Karpas-422 (cell line): ENCODE measurements at places on chromosomes 1 and 21. TPM values are rescaled to one million over a fixed set of nuclear protein-coding genes. Genes with fewer than 3 reads are reported as not detected.

DNA sequence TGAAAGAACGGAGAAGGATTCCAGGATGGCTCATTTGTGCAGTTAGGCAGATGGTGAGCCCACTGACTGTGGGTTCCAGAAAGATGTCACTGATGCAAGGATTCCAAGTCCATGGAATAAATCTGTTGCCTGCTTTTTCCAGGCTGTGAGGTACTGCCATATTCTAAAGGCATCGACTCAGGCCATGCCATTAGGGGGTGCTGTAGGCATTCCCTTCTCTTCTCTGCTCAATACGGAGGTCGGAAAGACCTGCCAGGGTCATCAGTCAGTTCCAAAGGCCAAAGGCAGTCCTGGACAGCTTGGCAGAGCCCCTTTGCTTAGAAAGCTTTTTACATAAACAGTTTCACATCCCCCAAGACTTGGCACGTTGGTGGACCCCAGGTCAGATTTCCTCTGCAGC is 31.7 kb upstream of the TMEM125 start:
- DNase-seq: peak; percentile 84
- no peaks in the 10 kb centered on the region for H3K27me3 ChIP-seq
- H3K27ac ChIP-seq: no peak overlapping the region
- H3K4me1 ChIP-seq: peaks cover 23% of the 10 kb centered on the region

DNA sequence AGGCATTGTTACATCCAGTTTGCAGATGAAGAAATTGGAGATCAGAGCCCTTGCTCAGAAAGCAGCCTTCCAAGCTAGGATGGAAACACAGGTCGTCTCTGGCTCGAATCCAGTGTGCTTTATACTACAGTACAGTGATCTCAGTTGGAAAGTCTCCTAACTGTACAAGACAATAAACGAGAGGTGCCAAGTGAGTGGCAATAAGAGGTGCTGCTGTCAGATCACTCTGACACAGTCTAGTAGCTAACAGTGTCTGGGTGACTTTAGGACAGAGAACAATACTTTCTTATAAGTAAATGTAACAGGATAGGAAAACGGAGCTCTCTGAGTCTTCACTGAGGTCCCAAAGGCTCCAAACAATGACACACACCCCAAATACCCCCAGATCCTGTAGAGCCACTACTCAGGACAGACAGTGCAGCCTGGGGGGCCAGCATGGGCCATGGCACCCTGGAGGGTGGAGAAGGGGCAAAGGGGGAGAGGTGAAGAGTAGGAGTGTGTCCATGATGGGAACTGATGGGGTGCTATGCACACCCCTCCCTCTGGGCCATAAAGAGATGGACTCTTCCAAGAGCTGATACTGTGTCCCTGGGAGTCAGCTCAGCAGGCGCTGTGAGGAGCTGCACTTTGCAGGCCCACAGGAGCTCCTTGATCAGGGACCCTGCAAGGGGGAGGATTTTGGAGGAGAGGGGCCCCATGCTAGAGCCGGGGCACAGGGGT is 3.3 kb downstream of the SH3BGR start:
- H3K4me3 ChIP-seq: no peak overlapping the region
- peaks cover 8% of the 10 kb centered on the region for H3K4me1 ChIP-seq
- no peak for DNase-seq
- H3K27me3 ChIP-seq: 0 out of 2 replicates have a peak, but pooled peaks cover 3% of the 10 kb centered on the region

- H3K27me3 ChIP-seq: no peaks in the 10 kb centered on the region
- H3K27ac ChIP-seq: no peak within 1 kb of the TSS
- no peak for DNase-seq
These were observed at the start of gene RGS4 for GRCh38 chr1:163069142-163069541. Gene RGS4, plus strand, starts transcription at chr1:163069361. Its CDS starts 124 bp downstream, at chr1:163069485.

DNA sequence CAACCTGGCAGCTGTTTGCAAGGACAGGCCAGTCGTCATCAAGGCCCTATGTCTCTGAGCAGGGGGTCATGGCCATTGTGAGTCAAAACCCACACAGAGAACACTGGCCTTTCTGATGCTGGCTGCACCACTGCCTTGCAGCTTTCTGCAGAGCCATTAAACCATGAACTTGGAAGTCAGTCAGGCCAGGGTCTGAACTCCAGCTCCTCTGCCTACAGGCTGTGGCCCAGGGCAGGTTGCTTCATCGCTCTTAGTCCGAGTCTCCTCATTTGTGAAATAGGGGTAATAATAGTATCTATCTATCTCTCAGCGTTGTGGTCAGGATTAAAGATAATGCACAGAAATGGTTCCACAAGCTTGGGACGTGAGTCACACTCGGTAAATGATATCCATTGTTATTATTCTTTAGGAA is 35.8 kb upstream of the HIVEP3 start:
- H3K4me1 ChIP-seq: peaks cover 7% of the 10 kb centered on the region
- DNase-seq: no peak
- H3K4me3 ChIP-seq: no peak overlapping the region
- no peak overlapping the region for H3K27ac ChIP-seq
- no peaks in the 10 kb centered on the region for H3K36me3 ChIP-seq

GRCh38 chr1:228830954-228831481 is 95.7 kb downstream of the RHOU start:
- H3K4me3 ChIP-seq: no peak overlapping the region
- H3K36me3 ChIP-seq: no peaks in the 10 kb centered on the region
- H3K4me1 ChIP-seq: no peaks in the 10 kb centered on the region
- no peaks in the 10 kb centered on the region for H3K27me3 ChIP-seq

DNA sequence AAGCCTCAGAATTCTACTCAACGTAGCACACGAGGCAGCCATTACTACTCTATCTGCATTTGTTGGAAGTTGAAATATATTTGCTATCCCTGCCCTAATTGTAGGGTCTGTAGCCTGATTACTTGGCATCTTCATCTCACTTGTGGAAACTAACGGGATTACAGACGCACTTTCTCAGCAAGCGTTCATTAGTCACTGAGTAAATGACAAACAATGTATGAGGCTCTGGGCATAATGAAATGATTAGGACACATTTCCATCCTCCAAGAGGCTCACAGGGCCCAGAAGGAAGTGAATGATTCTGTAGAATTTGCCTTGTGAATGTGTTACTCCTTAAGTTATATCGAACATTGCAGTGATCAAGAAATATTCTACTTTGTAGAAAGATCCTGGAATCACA is 78.1 kb downstream of the KIF26B start:
- no peak overlapping the region for H3K27ac ChIP-seq
- H3K36me3 ChIP-seq: no peaks in the 10 kb centered on the region
- no peaks in the 10 kb centered on the region for H3K4me1 ChIP-seq
- H3K27me3 ChIP-seq: no peaks in the 10 kb centered on the region
- no peak overlapping the region for H3K4me3 ChIP-seq
- DNase-seq: no peak

GRCh38 chr1:198123133-198123532 is 33.7 kb upstream of the NEK7 start:
- H3K27ac ChIP-seq: no peak overlapping the region
- H3K36me3 ChIP-seq: no peaks in the 10 kb centered on the region
- peaks cover under 1% of the 10 kb centered on the region for H3K4me1 ChIP-seq
- no peak overlapping the region for H3K4me3 ChIP-seq

DNA sequence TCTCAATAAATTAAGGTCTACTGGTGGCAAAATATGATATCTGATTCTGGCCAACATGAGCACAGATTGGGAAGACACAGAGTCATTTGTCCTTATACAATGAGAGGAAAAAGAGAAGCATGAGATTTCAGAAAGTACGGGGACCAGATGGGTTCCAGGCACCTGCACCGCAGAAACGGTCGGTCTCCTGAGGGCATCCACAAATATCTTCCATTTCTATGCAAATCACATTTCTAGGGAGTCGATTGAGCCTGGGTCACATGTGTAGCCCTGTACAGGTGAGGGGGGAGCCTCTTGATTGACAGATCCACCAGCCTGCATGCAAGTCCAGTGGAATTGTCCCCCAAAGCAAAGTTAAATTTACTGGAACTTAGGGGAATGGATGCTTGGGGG is 415.6 kb downstream of the NPHP4 start:
- H3K4me1 ChIP-seq: peaks cover 13% of the 10 kb centered on the region
- no peaks in the 10 kb centered on the region for H3K27me3 ChIP-seq
- no peaks in the 10 kb centered on the region for H3K36me3 ChIP-seq
- no peak overlapping the region for H3K4me3 ChIP-seq
- H3K27ac ChIP-seq: no peak overlapping the region

DNA sequence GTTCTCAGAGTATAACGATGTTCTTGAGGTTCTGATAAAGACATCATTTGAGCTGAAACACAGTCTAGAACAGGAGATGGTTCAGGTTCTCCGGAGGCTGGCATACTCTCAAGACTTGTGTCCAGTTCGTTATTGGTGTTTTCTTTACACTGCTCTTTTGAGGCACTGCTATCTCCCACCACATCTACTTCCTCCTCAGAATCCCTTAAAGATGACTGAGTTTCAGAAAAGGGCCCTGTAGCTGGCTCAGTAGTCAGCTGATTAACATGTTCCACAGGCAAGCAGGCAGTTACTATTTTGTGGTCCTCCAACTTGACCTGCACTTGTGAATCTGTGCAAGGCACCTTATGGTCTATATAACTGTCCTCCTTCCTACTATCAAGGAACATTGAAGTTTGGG is 50.2 kb downstream of the ZZZ3 start:
- no peak overlapping the region for H3K27ac ChIP-seq
- no peaks in the 10 kb centered on the region for H3K27me3 ChIP-seq
- H3K4me1 ChIP-seq: no peaks in the 10 kb centered on the region
- no peak overlapping the region for H3K4me3 ChIP-seq
- no peak for DNase-seq

DNA sequence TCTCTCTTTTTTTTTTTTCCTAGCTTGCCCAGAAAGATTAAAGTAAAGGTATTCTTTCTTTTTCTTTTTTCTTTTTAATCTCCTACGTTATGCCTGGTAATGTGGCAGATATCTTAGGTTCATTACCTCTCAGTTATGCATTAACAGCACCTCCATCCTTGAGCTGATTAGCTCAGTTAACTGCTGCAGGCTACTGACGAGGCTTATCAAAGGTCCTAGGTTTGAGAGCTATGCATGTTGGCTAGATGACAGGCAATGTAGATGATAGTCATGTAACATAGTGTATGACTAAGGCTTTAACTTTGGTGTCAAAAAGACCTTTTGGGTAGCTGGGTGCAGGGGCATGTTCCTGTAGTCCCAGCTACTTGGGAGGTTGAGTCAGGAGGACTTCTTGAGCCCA is 53.7 kb upstream of the CACYBP start:
- no peaks in the 10 kb centered on the region for H3K27me3 ChIP-seq
- no peaks in the 10 kb centered on the region for H3K36me3 ChIP-seq
- H3K4me3 ChIP-seq: no peak overlapping the region
- DNase-seq: no peak

- H3K4me1 ChIP-seq: no peaks in the 10 kb centered on the region
These were observed 12.7 kb downstream of the FAM89A start for GRCh38 chr1:231027136-231027925.

GRCh38 chr1:182890927-182891610 is 51.9 kb downstream of the DHX9 start:
- H3K4me1 ChIP-seq: no peaks in the 10 kb centered on the region
- no peaks in the 10 kb centered on the region for H3K27me3 ChIP-seq
- DNase-seq: peak; percentile 43
- no peak overlapping the region for H3K27ac ChIP-seq

DNA sequence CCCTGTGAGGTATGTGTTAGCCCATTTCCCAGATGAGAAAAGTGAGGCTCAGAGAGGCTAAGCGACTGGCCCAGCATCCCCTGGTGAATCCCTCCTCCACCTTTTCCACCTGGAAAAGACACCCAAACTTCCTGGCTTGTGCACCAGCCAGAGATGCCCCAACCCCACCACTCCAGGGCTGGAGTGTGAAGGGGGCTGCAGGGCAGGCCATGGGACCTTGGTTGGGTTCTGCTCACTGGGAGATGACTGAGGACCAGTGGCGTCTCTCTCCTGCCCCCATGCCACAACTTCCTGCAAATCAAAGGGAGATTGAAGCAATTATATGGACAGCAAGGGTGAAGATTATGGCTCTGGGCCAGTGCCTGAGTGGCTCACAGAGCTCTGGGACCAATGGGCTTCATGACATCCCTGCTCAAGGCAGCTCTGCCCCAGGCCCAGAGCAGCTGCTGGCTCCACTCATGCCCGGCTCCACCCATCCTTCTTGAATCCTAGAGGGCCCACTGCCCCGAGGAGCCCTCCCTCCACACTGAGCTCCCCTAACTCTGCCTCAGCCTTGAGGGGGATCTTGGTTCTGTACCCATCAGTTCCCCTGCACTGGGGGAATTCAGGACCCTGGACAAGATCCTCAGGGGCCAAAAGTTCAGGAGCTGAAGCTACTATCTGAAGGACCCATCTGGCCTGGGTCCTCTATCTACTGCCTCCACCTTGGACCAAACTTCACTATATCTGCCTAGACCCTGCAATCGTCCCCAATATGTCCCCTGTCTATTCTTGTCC is 416.9 kb downstream of the PTPRU start:
- no peak overlapping the region for H3K27ac ChIP-seq
- DNase-seq: no peak
- no peaks in the 10 kb centered on the region for H3K4me1 ChIP-seq
- no peaks in the 10 kb centered on the region for H3K36me3 ChIP-seq
- H3K27me3 ChIP-seq: no peaks in the 10 kb centered on the region

DNA sequence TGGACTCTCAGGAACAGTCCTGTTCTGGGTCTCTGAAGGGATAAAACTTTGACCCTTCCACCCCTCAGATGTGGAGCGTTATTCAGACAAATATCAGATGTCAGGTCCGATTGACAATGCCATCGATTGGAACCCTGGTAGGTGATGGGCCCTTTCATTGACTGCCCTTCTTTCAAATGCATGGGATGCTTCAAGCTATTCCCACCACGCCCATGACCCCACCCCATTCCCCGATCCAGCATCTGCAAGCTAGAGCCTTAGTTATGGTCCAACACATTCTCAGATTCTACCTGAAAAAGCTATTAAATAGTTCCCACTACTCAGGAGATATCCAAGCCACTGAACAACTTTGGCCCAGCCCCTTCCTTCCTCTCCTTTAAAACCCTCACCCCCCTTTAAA is 12.5 kb downstream of the POLR3GL start:
- peaks cover 39% of the 10 kb centered on the region for H3K4me1 ChIP-seq
- no peak for DNase-seq
- peak overlapping the region; percentile 44; the same call in 1 of the 2 replicates for H3K27ac ChIP-seq
- H3K36me3 ChIP-seq: no peaks in the 10 kb centered on the region
- H3K27me3 ChIP-seq: no peaks in the 10 kb centered on the region
- H3K4me3 ChIP-seq: no peak overlapping the region; the same call in 1 of the 2 replicates

- no peak for DNase-seq
- no peaks in the 10 kb centered on the region for H3K4me1 ChIP-seq
- H3K4me3 ChIP-seq: no peak overlapping the region
These were observed 106.1 kb downstream of the NPHP4 start for GRCh38 chr1:5886140-5886483.

DNA sequence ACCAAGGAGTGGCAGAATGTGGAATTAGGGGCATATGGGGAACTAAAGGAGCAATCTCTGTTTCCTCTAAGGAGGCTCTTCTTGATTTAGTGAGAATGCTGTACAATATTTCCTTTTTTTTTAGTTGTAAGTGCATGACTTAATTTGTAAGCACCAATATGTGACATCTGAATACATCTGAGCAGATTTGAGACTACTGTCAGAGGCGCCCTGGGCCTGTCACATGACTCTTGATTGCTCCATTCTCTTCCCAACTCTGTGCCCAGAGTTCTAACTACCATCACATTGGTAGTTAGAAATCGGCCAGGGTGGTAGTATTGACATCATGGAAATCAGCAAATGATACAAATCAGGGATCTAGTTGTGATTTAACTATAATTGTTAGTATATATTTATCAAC is 110.1 kb upstream of the LMO4 start:
- DNase-seq: no peak
- no peaks in the 10 kb centered on the region for H3K36me3 ChIP-seq
- no peak overlapping the region for H3K27ac ChIP-seq
- no peaks in the 10 kb centered on the region for H3K4me1 ChIP-seq
- no peak overlapping the region for H3K4me3 ChIP-seq
- H3K27me3 ChIP-seq: no peaks in the 10 kb centered on the region; the same call in 1 of the 2 replicates

The CYP4Z1 gene
- total RNA-seq: not detected in 2 replicates

The KLHDC9 gene
- 6.1 and 11.0 TPM in 2 replicates for total RNA-seq

The FAM76A gene
- total RNA-seq: 18.7 and 21.2 TPM in 2 replicates

The SLAMF1 gene
- 0.30 and 1.1 TPM in 2 replicates for total RNA-seq

The SYT6 gene
- not detected in 2 replicates for total RNA-seq

The WNT3A gene
- total RNA-seq: not detected in 2 replicates

The C1orf210 gene
- not detected in 2 replicates for total RNA-seq

The AKNAD1 gene
- not detected in 2 replicates for total RNA-seq

The RIMKLA gene
- total RNA-seq: 1.1 and 2.1 TPM in 2 replicates
